ENCODE measurements at places on chromosomes 2 and 18.

GRCh38 chr18:7730682-7731081 is 163.6 kb downstream of the PTPRM start:
- no peak for DNase-seq

GRCh38 chr18:57775937-57776336 is 27.2 kb downstream of the ATP8B1 start:
- DNase-seq, result peak; percentile 97

DNA sequence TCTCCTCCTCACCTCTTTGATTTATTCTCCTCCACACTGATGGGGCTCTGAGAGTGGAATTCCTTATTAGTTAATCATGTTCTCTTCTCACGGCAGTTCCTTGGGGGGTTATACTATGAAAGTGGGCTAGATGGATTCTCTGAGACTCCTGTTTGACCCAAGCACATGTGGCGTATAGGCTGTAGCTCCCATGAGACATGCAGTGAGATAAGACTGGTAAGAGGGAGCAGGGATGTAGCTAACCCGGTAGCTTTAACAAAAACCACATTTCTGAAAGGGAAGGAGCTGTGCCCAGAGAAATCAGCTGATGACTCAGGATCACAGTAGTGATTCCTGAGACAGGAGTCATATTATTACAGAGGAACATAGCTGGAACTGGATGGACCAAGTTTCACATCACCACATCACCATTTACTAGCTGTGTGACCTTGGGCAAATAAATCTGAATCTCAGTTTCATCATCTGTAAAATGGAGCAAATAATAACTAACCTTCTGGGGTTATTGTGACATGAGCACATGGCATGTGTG is 82.9 kb downstream of the CRIM1 start:
- peak; percentile 93 for DNase-seq

DNA sequence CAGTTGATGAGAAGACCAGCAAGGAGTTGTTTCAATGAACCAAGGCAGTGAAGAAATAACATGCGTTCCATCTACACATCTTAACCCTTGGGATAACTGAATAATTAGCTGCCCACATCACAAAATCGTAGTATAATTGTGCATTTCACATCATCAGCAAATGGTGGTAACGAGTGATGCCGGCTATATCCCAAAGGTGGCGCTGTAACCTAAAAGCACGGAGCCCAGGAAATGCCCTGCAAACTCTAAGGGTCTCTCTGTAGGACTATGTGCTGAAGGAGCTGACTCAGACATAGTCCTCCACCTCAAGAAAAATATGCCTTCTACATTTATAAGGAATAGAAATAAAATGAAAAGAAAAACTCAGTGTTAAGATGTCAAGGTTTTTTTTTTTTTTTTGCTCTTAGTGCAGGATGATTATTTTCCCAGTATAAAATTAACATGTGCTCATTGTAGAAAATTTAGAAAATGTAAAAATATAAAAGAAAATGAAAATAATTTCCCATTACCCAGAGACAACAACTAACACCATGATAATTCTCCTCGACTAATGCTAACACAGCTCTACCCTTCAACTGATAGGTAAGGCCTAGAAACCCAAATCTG is 23.1 kb upstream of the DSG3 start:
- DNase-seq, result peak; percentile 46

DNA sequence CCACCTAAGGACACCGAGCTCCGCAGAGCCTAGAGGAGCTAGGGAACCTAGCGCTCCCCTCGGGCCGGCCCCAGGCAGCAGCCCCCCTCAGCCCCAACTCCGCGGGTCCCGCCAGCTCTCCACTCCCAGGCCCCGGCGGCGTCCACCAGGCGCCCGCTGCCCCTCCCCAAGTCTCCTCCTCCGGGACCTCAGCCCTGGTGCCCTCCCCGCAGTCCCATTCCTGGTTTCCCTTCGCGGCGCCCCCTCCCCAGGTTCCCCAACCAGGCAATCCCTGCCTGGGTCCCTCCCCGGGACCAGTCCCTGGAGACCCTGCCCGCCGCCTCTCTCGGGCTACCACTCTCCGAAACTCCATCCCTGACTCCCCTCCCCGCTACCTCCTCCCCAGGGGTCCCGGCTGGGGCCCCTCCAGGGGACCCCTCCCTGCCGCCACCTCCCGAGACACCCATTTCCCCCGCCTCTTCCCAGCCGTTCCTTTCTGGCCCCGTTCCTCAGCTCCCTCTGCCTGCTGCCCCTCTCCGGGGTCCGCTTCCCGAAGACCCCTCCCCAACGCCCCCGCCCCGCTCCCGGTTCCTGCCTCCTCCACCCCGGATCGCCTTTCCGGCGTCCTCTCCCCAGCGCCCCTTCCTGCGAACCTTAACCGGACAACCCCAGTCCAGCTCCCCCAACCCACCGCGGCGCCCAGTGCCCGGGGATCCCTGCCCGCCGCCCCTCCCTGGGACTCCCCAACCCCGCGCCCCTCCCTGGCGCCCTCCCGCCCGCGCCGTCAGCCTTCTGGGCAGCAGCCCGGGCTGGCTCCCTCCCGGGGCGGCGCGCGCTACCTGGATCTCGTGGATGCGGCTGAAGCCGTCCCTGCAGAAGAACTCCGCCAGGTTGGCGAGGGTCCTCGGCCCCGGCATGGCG is 678 bp downstream of the CYP27C1 start:
- peak; percentile 31 for DNase-seq

DNA sequence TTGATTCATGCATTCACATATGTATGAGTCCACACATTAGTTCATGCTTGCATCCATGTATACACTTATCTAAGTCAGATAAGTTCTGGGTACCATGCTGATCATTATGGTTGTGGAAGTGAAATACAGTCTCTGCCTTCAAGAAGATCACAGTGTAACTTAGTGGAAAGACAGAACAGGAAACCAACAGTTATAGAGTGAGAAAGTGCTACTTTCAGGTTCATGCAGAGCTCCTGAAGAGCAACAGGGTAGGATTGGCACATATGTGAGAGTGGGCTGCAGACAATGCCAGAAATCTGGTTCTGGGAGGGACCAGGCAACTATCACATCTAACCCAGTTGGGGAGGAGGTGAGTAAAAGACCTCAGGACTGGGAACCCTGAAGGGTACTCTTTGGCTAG is 35.4 kb upstream of the PGAP1 start:
- DNase-seq, result no peak

DNA sequence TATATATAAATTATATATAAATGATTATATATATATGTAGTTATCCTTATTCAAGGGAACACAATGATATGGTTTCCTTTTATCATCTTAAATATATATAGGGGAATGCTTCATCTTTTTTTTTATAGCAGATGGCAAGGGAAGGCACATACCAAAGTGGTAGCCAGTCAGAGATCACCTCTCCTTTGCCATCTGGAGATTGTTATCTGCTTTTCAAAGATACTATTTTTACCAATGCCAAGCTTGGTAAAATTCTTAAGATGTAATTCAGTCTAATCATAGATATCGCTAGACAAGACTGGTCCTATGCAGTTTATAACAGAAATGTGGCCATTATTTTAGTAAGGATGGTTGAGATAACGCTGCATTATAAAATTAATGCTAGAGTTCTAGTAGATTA is 64.7 kb upstream of the DSEL start:
- no peak for DNase-seq

DNA sequence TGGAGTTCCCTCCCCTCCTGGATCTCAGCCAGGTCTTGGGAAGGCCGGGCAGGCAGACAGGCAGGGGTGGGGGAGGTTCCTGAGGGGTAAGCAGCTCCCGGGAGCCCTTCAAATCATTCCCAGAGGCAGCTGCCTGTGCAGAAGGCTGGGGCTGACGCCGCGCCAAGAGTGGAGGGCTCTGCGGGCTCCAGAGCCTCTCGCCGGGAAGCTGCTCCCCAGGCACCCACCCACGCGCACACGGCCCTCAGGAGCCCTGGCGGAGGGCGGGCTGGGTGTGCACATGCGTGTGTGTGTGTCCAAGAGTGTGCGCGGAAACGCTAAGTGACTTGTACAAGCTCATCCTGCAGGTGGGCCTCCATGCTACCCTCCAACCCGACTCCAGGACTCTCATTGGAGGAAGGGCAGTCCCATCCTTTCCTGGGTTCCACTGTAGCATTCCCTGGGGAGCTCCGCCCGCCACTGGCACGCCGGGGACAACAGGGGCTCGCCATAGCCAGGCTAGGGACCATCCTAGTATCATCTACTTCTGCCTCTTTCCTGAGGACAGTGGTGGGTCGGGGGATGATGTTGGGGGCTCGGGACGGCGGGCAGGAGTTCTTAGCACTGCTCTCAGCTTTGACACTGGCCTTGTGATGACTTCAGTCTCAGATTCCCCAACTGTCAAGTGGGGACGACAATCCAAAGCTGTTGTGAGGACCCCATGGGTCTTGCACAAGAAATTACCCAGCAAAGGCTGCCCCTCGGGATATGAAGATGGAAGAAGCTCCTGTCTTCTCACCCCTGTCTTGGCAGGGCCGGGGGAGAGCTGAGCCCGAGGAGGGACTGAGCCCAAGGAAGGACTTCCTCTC is 50.3 kb downstream of the INHBB start:
- DNase-seq, result peak; percentile 39

DNA sequence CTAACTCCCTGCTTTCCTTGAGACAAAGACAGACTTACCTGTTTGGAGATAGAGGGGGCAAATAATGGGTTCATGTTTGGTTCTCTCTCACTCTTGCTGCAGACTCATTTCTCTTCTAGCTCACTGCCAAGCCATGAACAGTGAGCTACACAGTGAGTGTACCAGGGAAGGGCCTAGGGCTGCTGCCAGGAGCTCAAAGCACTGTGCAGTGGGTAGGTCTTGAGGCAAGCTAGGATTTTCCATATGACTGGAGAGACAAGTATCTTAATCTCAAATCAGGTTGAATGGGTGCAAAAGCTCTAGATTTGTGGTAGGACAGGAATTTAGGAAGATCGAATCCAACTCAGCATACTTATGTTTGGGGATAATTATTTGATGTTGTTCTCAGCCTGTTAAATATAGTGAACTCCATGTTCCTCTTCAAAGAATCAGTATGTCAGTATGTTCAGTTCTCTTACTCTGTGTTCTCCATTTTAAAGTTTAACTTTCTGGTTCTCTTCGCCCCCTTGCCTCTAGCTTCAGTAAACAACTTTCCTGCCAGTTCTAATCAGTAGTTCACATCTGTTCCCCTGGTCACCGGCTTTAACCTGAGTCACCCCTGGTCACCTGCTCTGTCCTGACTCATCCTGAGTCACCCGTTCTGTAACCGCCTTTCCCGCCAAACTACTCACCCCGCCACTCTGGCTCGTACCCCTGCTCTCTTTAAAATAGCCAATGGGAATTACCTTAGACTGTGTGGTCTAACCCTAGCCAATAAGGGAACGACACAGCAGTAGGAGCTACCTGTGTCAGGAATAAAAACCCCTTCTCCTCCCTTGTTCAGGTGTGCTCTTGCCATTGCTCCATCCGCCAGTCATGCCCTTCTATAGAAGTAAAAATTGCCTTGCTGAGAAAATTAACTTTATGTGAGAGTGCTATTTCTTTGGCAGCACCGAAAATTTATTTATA is 21.9 kb downstream of the SLC25A52 start:
- DNase-seq, result peak; percentile 3

DNA sequence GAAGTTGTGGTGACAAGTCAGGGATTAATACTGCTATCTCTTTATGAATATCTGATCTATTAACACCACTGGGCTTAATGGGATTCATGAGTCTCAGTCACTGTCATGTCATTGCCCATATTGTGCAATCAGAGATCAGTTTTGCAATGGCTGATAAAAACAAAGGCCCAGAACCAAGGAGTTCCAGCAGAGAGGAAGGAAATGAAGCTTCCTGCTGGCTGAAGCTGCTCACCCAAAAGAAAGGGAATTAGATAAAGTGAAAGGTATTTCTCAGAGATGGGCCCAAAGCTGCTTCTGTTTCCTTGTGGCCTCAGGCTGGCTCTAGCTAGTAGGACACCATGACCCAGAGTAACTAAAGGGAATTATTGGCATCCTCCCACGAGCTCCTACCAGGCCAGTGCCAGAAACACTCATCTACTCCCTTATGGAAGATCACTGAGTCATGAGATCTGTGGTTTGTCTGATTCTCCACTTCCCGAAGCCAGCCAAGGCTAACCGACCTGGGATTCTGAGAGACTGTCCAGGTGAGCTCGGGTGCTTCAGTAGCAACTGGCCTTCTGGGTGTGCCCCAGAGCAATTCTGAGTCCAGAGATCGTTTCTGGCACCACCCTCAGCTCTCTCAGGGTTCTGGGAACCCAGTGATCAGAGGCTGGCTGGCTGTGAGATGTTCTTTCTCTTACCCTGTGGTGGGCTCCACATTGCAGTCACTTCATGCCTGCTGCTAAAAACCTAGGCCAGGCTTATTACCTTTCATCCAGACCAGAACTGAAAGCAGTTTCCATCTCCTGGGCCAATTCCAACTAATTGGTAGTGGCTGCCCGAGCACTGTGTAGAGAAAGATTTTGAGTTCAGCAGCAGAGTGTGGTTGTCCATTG is 129.5 kb upstream of the PELI1 start:
- peak; percentile 97 for DNase-seq

GRCh38 chr2:102226171-102226570 is 39.3 kb downstream of the IL1RL2 start:
- no peak for DNase-seq

- no peak for DNase-seq
Observed at GRCh38 chr2:155363349-155363888, 664.9 kb downstream of the KCNJ3 start.

DNA sequence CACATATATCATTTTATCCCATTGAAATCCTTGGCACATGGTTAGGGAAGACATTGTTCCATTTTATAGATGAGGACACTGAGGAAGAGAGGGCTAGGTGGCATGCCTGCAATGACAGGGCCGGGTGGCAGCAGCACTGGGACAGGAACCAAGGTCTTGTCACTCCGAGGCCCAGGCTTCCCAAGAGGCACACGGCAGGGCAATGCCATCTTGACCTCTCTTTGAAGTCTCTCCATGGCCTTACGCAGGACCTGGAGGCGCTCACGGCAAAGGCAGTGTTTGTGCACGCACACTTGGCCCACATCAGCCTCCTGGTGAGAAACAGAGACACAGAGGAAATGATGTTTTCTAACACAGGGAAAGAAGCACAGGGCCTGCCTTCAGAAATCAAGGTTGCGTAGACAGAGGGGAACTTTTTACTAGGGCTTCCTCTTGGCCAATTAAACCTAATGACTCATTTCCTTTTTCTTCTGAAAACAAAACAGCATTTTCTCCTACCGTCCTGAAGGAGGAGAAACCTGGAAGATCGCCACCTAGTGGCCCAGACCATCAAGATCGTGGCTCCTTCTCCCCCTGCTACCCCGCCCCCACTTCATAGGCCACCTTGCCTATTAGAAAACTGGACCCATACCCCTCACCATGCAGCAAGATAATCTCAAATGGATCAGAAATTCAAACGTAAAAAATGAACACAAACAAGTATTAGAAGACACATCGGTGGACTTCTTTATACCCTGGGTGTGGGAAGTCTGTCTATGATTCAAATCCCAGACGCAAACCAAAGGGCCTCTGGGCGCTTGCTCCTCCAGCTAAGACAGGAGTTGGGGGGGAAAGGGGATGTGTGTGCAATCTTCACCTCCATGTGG is 74.6 kb upstream of the SP3 start:
- DNase-seq, result peak; percentile 97

DNA sequence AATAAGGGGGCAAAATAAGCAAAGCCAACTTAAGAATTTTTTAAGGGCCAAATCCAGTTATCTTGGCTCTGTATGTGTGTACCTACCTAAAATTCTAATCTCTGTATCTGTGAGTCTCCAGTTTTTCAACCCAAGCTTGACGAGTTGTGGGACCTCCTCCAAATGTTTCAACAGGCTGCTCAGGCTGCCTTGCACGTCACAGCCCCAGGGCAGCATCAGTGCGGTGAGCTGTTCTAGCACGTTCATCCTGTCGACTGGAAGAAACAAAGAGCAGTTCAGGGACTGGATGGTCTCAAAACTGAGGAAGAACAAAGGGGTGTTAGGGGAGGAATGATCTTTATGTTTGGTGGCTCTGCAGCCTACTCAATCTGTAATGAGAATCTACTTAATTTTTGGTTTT is 29.4 kb downstream of the NLRC4 start:
- DNase-seq, result no peak

GRCh38 chr2:28662468-28663181 is 89.0 kb upstream of the PPP1CB start:
- DNase-seq, result peak; percentile 70

Data from PC-3 (cell line).